ENCODE measurements at places on chromosomes 3 and 15.

- peak; percentile 27 for DNase-seq
Observed at GRCh38 chr3:102060814-102061213, 211.5 kb downstream of the NFKBIZ start.

DNA sequence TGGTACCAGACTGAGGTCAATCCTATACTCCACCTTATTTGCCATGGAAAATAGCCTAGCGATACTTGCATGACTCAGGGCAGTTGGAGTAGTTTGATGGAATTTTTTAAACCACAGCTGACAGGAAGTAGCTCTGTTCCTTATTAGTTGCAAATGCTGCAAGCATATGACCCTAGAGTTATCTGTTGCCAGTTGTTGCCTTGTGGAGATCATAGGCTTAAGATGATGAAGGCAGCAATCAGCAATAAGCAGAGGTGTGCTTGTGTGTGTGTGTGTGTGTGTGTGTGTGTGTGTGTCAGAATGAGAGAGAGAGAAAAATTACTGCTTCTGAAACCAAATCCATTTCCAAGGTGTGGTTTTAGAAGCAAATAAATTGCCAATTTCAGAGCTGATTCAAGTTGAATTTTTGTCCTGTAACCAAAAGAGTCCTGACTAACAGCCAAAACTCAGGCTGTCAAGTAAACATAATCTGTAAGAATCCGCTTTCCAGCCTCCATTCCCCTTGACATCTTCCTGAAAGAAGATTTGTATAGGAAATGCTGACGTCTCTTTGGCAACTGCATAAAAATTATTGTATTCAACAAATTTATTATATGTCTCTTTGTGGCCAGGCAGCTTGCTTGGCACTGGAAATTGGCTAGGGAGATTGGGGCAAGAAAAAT lies 141.2 kb downstream of the SERPINI1 start:
- DNase-seq, result peak; percentile 78

DNA sequence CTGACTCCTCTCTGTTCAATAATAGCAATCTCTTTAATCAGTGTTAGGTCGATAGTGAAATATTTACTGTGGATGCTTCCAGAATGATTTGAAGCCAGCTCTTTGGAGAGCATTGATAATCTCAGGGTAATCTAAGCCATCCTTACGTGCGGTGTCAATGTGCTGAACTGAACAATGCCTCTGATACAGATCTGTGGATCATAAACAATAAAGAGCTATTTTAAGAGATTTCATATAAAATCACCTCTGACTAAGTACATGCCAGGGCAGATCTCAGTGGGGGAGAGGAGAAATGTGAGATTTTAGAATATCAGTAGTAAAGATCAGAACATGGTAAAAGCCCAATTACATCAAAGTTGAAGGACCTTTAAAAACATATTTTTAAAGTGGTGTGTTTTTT lies 319.3 kb upstream of the GBE1 start:
- DNase-seq, result no peak

GRCh38 chr3:37457378-37458065 lies 283.1 kb upstream of the LRRFIP2 start:
- DNase-seq, result peak; percentile 25

GRCh38 chr3:38004415-38005075 lies 14.0 kb downstream of the VILL start:
- peak; percentile 83 for DNase-seq

DNA sequence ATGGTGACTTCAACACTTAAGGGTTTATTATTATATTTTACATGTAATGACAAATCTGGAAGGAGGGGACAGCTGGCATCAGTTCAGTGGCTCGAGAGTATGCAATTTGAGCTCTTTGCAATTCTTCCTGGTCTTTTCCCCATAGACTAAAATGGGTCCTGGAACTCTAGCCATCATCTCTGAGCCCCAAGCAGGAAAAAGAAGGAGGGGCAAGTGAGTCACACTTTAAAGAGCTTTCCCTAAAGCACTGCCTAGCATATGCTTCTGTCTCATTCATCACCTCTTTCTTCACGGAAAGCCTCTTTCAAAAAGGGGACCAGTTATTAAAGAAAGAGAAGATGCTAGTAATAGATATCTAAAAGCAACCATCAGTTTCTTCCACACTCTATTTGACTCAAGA lies 466.3 kb downstream of the ZIC1 start:
- DNase-seq, result peak; percentile 3

- no peak for DNase-seq
Observed at GRCh38 chr3:71490692-71491091, 92.8 kb downstream of the FOXP1 start.

DNA sequence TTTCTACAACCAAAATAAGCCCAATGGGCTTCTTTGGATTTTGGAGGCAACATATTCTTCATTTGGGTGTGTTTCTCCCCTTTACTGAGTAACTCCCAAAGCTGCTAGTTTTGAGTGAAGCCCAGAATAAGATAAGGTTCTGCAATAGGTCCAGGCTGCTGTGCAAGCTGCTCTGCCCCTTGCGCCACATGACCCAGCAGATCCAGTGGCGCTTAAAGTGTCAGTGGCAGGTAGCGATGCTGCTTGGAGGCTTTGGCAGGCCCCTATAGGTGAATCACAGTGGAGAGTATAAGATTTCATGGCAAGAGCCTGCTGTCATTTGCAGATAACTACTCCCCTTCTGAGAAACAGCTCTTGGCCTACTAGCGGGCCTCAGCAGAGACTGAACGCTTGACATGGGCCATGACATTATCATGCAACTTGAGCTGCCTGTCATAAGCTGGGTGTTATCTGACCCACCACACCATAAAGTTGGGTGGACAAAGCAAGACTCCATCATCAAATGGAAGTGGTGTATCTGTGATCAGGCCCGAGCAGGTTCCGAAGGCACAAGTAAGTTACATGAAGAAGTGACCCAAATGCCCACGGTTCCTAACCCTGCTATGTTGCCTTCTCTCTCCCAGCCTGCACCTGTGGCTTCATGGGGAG lies 88.4 kb upstream of the OXTR start:
- no peak for DNase-seq

GRCh38 chr15:90425726-90426346 lies 37.8 kb downstream of the IQGAP1 start:
- DNase-seq, result peak; percentile 53

DNA sequence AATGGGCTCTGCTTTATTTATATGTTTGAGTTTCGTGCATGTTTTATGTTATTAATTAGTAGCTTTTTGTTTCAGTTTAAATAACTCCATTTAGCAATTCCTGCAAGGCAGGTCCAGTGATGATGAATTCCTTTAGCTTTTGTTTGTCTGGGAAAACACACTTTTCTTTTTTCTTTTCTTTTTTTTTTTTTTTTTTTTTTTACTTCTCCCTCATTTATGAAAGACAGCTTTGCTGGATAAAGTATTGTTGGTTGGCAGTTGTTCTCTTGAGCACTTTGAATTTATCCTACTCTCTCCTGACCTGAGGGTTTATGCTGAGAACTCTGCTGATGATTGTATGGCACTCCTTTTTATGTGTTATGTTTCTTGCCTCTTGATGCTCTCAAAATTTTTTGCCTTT lies 35.7 kb downstream of the TMEM39A start:
- DNase-seq, result no peak

DNA sequence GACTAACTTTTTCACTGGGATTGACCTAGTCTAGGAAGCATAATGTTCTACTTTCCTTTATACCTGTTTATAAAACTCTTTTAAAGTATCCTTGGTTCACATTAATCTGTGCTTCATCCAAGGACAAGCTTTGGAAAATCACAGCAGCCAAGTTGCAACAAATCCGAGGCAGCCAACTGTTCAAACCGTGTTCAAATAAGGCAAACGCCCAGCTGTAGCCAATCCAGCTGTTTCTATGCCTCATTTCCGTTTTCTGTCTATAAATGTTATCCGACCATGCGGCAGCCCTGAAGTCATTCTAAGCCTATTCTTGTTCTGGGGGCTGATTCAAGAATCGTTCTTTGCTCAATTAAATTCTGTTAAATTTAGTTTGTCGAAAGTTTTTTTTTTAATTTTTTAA lies 78.3 kb downstream of the FMN1 start:
- no peak for DNase-seq

DNA sequence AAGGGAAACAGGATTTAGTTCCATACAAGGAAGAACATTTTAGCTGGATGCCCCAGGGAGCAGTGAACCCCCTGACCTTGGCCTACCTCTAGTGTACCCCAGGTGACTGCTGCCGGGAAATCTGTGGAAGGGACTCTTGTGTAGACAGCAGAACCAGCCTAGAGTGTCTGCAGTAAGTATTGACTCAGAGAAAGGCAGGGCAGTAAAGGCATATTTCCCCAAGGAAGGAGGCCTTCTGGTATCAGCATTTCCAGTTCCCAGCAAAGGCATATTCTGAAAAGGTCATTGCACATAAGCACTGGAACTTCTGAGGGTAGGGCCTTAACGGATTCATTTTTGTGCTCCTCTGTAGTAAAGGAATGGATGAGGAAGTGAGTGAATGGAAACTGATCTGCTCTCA lies 246.2 kb downstream of the FAM43A start:
- DNase-seq, result no peak

Data from astrocyte of the hippocampus (primary cell).